ENCODE measurements at places on chromosomes 6 and 20.

- no peak for DNase-seq
Observed at GRCh38 chr6:15503346-15503680, 159.5 kb downstream of the DTNBP1 start.

DNA sequence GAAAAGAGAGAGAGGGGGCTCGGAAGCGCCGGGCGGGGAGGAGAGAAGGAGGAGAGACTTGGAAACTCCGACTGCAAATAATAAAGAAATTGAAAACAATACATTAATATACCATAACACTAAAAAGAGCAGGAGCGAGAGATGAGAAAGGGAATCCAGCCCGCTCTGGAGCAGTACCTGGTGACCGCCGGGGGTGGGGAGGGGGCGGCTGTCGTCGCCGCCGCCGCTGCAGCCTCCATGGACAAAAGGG, 338 bp downstream of the E2F3 start:
- no peak for DNase-seq

DNA sequence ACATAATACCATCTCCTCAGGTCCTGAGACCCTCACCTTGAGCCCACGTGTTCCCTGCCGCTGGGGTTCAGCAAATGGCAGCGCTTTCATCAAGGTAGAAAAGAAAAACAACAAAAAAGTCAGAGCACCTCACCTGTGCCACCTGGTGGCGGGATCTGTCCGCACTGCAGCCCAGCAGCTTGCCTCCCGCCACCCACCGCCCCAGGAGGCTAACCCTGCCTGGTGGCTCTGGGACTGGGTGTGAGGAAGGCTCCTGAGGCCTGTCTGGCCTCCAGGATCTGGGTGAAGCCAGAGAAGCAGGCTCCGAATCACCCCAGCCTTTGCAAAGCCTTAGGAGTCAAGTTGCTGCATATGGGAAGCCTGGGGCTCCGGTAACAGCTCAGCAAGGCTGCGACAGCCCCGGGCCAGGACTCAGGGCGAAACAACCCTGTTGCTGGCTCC, 270.8 kb downstream of the BMP7 start:
- DNase-seq = no peak

- DNase-seq = no peak
Observed at GRCh38 chr6:37244430-37245310, 12.9 kb upstream of the TBC1D22B start.

DNA sequence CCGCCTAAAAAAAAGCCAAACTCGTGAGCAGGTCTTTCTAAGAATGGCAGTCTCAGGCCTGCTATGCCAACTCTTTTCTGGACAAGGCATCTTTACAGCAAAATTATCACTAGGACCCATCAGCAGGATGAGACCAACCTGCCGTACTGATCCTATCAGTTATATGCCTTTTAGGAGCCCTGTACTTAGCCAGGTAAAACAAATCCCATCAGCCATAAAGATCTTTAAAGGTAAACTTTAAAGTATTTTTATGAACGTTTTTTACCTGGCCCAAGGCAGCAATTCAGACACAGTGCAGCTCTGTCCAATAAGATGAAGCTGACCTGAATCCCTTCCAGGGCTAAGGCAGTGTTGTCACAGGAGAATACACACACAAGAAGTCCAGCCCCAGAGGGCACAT, 51.3 kb upstream of the TGM3 start:
- no peak for DNase-seq

DNA sequence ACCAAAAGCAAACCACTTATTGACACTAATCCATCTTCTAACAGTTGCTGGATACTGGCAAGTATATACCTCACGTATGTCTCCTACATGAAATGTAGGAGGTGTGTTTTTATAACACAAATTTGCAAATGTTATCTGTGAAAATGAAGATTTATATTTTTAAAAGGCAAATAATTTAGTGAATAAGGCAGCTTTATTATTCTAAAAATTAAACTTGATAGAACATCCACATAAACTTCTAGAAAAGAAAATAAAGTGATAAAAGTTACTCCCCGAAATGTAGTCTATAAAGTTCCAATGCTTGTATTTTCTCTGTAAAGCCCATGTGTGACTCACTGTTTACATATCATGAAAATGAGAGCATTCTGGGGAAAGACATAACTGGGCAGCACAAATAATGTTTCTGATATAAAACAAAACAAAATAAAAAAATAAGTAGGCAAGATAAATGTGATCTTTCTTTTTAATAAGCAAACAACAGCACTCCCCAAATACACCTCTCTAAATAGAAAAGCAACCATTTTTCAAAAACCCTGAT, 84.4 kb downstream of the MAP7 start:
- no peak for DNase-seq

DNA sequence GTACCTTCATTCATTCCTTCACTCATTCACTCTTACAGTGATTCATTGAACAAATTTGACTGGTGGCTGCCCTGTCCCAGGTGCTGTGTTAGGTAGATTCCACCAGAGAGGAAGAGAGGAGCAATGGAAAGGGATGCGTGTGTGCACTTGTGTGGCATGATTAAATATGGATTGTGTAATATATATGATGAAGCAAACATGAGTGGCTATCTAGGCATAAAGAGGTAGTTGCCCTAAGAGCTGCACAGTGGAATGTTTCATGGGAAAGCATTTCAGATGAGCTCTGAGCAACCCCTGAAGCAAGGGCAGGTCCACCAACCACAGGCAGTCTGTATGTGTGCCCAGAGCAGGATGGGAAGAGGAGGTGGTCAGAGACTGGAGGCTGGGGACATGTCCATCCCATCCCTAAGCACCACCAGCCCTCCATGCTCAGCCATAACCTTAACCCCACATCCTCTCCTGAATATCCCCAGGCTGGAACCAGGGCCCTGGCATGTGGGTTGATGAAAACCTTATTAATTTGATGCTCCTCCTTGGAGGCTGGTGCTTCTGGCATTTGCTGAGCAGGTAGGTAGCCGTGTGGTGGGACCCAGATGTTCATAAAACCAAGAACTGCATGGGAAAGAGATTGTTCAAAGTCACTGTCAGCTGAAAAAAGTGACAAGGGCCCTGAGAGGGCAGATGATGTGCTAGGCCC, 226.2 kb downstream of the SYNDIG1 start:
- DNase-seq = no peak

- no peak for DNase-seq
Observed at GRCh38 chr6:105978974-105979373, 107.2 kb upstream of the PRDM1 start.

- no peak for DNase-seq
Observed at GRCh38 chr6:85867595-85867994, 224.9 kb upstream of the SYNCRIP start.

DNA sequence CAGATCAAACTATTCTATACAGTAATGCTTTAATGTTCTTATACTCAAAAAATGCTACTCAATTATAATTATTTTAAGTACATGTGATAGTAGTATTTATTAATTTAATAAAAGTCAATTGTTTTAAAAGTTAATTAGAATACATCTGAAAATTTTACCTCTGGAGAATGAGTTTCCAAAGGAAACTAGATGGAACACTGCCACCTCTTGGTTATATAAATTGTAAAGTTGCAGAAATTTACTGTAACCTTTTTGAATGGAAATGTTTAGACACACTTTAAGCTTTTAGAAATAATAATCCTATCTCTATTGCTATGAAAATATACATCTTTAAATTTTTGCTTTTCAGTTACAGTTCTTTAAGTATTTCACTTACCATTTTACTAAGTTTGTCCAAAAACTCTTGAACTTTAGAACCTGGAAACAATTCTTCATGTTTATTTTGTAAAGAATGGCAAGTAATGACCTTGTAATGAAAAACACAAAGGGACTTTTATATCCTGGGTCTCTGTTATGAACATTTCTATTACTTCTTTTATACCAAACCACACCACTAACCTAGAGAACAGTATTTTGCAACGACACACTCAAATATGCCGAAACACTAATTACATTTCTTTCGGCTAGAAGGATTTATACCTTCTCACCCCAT, 10.9 kb upstream of the BMP5 start:
- DNase-seq = no peak

GRCh38 chr6:50180646-50181045, 130.9 kb upstream of the DEFB112 start:
- DNase-seq = no peak

GRCh38 chr6:84052204-84052882, 18.8 kb downstream of the MRAP2 start:
- no peak for DNase-seq
